MCF 10A (cell line): ENCODE measurements at places on chromosomes 12 and 14. TPM values are rescaled to one million over a fixed set of nuclear protein-coding genes. Genes with fewer than 3 reads are reported as not detected.

The BDKRB2 gene
- 1.4 and 2.8 TPM in 2 replicates for total RNA-seq

The MYH6 gene
- total RNA-seq = not detected in 2 replicates

The C12orf50 gene
- total RNA-seq = 0.29 TPM in 1 of 2 replicates, not detected in the other

The IL31 gene
- total RNA-seq = not detected in 2 replicates

GRCh38 chr12:49868952-49869815, 26.3 kb upstream of the BCDIN3D start:
- no peak overlapping the region for H3K4me3 ChIP-seq
- DNase-seq = no peak
- H3K36me3 ChIP-seq = no peaks in the 10 kb centered on the region

GRCh38 chr14:75993567-75994041, 8.0 kb downstream of the IFT43 start:
- no peak overlapping the region for H3K27ac ChIP-seq
- no peak for DNase-seq
- no peak overlapping the region for H3K4me3 ChIP-seq
- no peaks in the 10 kb centered on the region for H3K27me3 ChIP-seq
